Osteoblast (primary cell): ENCODE measurements at places on chromosomes 16 and 17. TPM values are rescaled to one million over a fixed set of nuclear protein-coding genes. Genes with fewer than 3 reads are reported as not detected.

GRAP gene
- under 0.01 TPM in 1 of 2 replicates, not detected in the other for total RNA-seq

DNA sequence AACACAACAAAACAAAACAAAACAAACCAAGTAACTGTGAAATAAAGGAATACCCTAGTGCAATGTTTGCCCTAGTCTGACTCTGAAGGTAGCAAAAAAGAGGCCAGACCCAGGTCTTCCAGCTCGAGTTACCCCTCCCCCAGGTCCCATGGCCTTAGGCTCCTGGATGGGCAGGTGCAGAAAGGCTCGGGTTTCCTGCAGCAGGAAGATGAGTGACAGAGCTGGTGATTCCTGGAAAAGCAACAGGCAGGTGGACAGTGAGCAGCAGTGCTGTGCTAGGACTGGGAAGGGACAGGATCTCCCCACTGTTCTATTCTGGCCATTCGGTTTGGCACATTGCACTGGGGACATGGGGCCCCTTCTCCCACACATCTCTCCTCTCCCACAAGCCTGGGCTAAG lies 42.9 kb upstream of the MRTFB start:
- no peak overlapping the region for H3K4me3 ChIP-seq
- no peak for DNase-seq
- no peak overlapping the region for H3K27ac ChIP-seq
- H3K36me3 ChIP-seq: no peaks in the 10 kb centered on the region
- H3K27me3 ChIP-seq: peaks cover 3% of the 10 kb centered on the region

GRCh38 chr16:27169511-27170071 lies 33.7 kb upstream of the KDM8 start:
- peak; percentile 88 for DNase-seq
- no peaks in the 10 kb centered on the region for H3K36me3 ChIP-seq
- peak overlapping the region; percentile 69 for H3K27ac ChIP-seq
- no peaks in the 10 kb centered on the region for H3K4me1 ChIP-seq

C17orf78 gene
- not detected in 2 replicates for total RNA-seq

DNA sequence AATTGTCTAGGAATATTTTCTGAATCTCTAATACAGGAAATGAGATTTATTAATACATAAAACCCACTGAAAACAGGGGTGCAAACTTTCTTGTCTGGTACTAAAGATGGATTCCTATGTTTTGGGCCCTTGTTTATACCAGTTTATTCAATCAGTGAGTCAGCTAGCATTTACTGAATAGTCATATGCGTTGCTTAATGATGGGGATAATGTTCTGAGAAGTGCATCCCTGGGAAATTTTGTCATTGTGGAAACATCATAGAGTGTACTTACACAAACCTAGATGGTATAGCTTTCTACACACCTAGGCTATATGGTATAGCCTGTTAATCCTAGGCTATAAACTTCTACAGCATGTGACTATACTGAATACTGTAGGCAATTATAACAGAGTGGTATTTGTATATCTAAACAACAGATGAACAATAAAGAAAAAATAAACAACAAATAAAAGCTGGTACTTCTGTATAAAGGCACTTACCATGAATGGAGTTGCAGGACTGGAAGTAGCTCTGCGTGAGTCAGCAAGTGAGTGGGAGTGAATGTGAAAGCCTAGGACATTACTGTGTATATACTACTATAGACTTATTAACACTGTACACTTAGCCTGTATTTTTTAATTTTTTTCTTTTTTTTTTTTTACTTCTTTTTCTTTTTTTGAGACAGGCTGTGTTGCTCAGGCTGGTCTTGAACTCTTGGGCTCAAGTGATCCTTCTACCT lies 63.7 kb downstream of the SIAH1 start:
- H3K27ac ChIP-seq: peak overlapping the region; percentile 69
- peak; percentile 84 for DNase-seq
- H3K36me3 ChIP-seq: no peaks in the 10 kb centered on the region
- no peak overlapping the region for H3K4me3 ChIP-seq

PIGW gene
- 8.3 and 9.0 TPM in 2 replicates for total RNA-seq

- no peak overlapping the region for H3K27ac ChIP-seq
- H3K4me3 ChIP-seq: no peak overlapping the region
- DNase-seq: no peak
- H3K4me1 ChIP-seq: no peaks in the 10 kb centered on the region
- no peaks in the 10 kb centered on the region for H3K27me3 ChIP-seq
Observed at GRCh38 chr16:82560805-82561325, 65.9 kb upstream of the CDH13 start.

TRPV3 gene
- 0.29 and 0.36 TPM in 2 replicates for total RNA-seq

SLFN14 gene
- total RNA-seq: under 0.01 TPM in 2 replicates

DNA sequence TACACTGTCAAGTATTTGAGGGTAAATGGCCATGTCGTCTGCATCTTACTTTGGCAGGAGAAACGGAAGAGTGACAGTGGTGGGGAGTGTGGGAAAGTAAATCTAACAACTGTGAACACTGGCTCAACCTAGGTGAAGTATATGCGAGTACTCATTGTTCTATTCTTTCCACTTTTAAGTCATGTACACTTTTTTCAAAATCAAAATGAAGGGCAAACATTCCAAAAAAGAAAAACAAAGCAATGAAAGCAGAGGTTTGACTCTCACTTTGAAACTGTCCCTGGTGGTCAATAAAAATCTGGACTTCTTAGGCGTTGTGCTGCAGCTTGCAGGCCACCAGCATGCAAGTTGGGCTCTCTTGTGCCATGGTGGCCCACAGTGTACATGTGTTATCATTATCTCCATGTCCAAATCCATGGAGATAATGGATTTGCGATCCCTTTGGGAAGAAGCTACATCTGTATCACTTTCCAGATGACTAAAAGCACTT lies 32.7 kb downstream of the STAT5B start:
- H3K27ac ChIP-seq: no peak overlapping the region
- no peak overlapping the region for H3K4me3 ChIP-seq
- H3K27me3 ChIP-seq: no peaks in the 10 kb centered on the region
- DNase-seq: no peak
- peaks cover 7% of the 10 kb centered on the region for H3K4me1 ChIP-seq

GRCh38 chr16:74078511-74079231 lies 217.9 kb upstream of the PSMD7 start:
- H3K27ac ChIP-seq: no peak overlapping the region
- H3K4me1 ChIP-seq: no peaks in the 10 kb centered on the region
- no peak for DNase-seq
- no peaks in the 10 kb centered on the region for H3K36me3 ChIP-seq
- no peaks in the 10 kb centered on the region for H3K27me3 ChIP-seq

DNA sequence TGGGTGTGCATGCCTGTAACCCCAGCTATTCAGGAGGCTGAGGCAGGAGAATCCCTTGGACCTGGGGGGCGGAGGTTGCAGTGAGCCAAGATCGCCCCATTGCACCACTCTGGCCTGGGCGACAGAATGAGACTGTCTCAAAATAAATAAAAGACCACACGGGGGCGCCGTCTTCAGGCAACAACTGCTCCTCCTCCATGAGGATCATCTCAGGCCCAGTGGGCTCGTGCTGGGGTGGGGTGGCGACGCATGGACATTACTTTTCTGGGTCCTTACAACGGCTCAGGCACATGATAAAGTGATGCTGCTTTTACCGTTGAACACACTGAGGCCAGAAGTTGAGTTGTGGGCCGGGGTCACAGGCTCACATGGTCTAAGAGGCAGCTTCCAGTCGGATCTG lies 56.2 kb downstream of the PRMT7 start:
- no peaks in the 10 kb centered on the region for H3K27me3 ChIP-seq
- no peak for DNase-seq
- peaks cover 11% of the 10 kb centered on the region for H3K4me1 ChIP-seq
- no peak overlapping the region for H3K27ac ChIP-seq

IGFBP4 gene
- 666 and 801 TPM in 2 replicates for total RNA-seq

DNA sequence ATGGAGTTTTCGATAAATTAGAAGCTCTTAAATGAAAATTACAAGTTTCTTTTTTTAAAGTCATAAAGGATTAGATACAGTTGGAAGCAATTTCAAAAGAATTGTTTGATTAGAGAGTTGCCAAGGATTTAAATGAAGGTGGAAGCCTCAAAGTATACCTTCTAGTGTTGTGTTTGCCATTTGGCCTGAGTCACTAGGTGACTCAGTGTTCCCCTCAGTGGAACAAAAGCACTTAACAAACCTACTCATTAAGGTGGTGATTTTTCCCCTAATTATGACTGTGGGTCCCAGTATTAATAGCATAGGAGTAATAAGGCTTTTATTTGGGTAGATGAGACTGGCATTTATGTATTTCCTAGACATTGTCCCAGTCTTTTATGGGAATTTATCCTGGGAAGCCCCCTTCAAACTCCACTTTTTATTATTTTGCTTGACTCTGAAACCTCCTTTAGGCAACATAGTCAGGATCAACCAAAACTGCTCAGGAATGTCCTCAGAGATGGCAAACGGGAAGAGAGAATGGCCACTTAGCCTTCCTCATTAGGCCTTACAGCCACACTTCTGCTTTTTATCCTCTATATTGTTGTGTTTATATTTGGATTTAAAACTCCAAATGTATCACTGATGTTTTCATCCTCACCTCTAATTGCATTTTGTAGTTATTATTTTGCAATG lies 161.0 kb downstream of the FTO start:
- peaks cover 7% of the 10 kb centered on the region for H3K4me1 ChIP-seq
- H3K4me3 ChIP-seq: no peak overlapping the region
- DNase-seq: no peak

DNA sequence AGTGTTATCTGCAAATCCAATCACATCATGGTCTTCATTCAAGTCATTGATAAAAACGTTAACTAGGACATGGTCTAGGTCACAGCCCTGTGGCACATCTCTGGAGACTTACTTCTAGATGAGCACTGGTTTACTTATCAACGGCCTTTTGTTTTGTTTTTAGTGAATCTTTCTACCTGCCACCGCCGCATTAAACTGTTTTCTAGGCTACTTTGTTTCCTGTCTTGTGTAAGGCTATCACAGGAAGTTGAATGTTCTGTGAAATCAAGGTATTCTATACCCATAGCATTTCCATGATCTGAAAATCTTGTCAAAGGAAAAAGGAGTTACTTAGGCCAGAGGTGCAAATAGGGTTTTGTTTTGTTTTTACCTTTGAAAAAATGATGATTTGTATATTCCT lies 26.9 kb downstream of the SOCS3 start:
- no peak for DNase-seq
- H3K27me3 ChIP-seq: no peaks in the 10 kb centered on the region

GRCh38 chr17:78842881-78843565 lies 2.4 kb upstream of the USP36 start:
- no peak overlapping the region for H3K4me3 ChIP-seq
- H3K27me3 ChIP-seq: no peaks in the 10 kb centered on the region
- H3K27ac ChIP-seq: no peak overlapping the region
- H3K4me1 ChIP-seq: peaks cover 25% of the 10 kb centered on the region

BAIAP2 gene
- total RNA-seq: 15.6 and 19.4 TPM in 2 replicates

- DNase-seq: peak; percentile 97
- H3K4me3 ChIP-seq: peak within 1 kb of the TSS; percentile 88
- peaks cover 31% of the 10 kb centered on the region for H3K36me3 ChIP-seq
- no peaks in the 10 kb centered on the region for H3K27me3 ChIP-seq
- H3K4me1 ChIP-seq: peaks cover 26% of the 10 kb centered on the region
Observed at GRCh38 chr16:89720813-89721545, at the start of the genes VPS9D1 and ZNF276. Gene VPS9D1, minus strand, starts transcription at chr16:89720898. Its CDS starts 37 bp downstream, at chr16:89720861. Gene ZNF276, plus strand, starts transcription at chr16:89721537. Its CDS starts 104 bp downstream, at chr16:89721641.
